Endothelial cell (in vitro differentiated cells): ENCODE measurements at places on chromosomes 2 and 18. TPM values are rescaled to one million over a fixed set of nuclear protein-coding genes. Genes with fewer than 3 reads are reported as not detected.

DNA sequence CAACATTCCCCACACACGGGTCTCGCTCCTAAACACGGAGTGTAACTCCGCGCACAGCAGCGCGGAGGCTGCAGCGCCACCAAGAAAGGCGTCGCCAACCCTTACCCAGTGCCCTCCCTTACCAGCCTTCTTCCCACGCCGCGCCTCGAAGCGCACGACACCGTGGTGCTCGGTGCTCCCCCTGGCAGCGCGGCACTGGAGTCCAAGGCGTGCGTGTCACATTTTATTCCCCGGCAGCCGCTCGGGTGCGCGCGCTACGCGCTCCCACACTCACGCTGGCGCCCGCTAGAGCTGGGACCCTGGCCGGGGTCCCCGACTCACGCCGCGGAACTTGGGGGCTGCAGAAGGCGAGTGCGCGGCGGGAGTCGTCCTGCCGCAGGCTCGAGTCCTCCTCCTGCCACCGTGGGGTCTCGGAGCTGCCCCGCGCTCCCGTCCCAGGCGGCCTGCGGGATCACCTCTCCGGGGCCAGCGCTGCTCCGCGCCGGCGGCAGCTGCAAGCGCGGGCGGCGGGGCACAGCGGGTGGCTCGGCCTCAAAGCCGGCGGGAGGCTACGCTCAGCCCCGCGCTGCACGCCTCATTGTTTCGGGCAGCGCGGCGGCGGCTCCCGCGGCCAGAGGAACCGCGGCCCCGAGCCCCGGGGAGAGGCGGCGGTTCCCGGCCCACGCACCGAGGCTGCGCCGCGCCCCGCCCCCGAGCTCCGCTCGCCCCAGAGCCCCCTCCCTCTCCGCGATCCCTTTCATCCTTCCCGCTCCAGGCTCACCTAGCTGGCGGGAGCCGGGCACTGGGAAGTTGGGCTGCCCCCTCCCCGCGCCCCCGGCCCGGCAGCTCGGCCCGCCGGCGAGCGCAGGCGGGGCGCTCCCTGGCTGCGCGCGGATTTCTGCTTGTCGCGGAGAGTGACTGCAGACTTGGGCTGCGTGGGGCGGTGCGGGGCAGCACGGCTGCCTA is at the start of gene ST6GAL2:
Gene ST6GAL2, minus strand, starts transcription at position 197 of the 945 bp plus-strand sequence. CDS start 42,190 bp downstream, outside the sequence.
- peak within 1 kb of the TSS; percentile 61 for H3K27ac ChIP-seq
- H3K4me3 ChIP-seq, result peak within 1 kb of the TSS; percentile 97
- no peaks in the 10 kb centered on the region for H3K36me3 ChIP-seq
- peaks cover 15% of the 10 kb centered on the region for H3K27me3 ChIP-seq

GRCh38 chr2:27379383-27379835 is 1.1 kb downstream of the ZNF513 start:
- peaks cover 17% of the 10 kb centered on the region for H3K4me1 ChIP-seq
- DNase-seq, result no peak
- H3K27me3 ChIP-seq, result peaks cover 21% of the 10 kb centered on the region

- DNase-seq, result no peak
- H3K27me3 ChIP-seq, result no peaks in the 10 kb centered on the region
- peaks cover 5% of the 10 kb centered on the region for H3K4me1 ChIP-seq
- no peaks in the 10 kb centered on the region for H3K36me3 ChIP-seq
Measured at GRCh38 chr2:78486565-78486964, 538.9 kb upstream of the REG3G start.

DNA sequence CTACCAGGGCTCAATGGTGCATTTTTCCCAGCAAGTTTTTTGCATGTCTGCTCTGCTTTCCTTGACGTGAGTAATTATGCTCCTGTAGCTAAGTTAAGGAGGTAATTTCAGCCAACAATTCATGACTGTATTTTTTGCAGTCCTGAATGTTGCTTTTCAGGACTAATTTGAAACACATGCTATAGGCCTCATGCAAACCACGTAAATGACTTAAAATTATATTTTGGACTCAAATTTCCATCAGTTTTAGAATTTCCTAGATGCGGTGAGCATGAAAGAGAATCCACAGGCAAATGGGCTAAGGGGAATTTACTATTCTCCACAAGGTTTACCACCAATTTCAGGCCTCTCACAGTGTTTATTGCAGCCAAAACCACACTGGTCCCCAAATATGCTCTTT is 589.9 kb upstream of the LRRTM1 start:
- no peak for DNase-seq
- no peak overlapping the region for H3K4me3 ChIP-seq
- H3K4me1 ChIP-seq, result no peaks in the 10 kb centered on the region
- no peak overlapping the region for H3K27ac ChIP-seq

DNA sequence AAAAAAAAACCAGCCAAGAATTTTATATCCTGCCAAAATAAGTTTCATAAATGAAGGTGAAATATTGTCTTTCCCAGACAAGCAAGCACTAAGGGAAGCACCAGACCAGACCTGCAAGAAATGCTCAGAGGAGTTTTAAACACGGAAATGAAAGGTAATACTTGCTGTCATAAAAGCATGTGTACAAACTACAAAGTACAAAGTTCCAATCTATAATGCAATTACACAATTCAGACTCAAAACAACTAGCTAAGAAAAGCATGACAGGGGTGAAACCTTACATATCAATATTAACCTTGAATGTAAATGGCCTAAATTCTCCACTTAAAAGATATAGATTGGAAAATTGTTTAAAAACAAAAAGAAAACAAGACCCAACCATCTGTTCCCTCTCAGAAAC is 45.0 kb upstream of the ASXL3 start:
- H3K27me3 ChIP-seq, result no peaks in the 10 kb centered on the region
- H3K27ac ChIP-seq, result no peak overlapping the region
- H3K4me1 ChIP-seq, result no peaks in the 10 kb centered on the region
- DNase-seq, result no peak

- H3K4me3 ChIP-seq, result no peak overlapping the region
- no peak for DNase-seq
- H3K4me1 ChIP-seq, result no peaks in the 10 kb centered on the region
- no peak overlapping the region for H3K27ac ChIP-seq
- no peaks in the 10 kb centered on the region for H3K36me3 ChIP-seq
Measured at GRCh38 chr2:176747506-176747905, 465.1 kb upstream of the HNRNPA3 start.

DNA sequence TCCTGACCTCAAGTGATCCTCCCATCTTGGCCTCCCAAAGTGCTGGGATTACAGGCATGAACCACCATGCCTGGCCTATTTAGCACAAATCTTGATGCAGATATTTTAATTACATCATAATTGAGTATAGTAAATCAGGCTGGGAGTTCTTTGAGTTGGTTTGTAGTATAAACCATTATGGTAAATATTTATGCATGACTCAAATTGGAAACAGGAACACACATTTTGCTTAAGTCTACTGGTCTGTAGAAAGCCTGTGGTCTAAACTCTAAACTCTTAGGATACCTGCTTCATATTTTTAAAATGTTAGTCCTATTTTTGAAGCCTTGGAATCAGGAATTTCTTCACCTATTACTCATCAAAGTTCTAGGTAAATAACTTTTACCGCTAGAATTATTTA is 16.8 kb downstream of the ASXL3 start:
- H3K4me3 ChIP-seq, result no peak overlapping the region
- H3K27ac ChIP-seq, result no peak overlapping the region
- H3K36me3 ChIP-seq, result no peaks in the 10 kb centered on the region
- H3K27me3 ChIP-seq, result no peaks in the 10 kb centered on the region
- DNase-seq, result no peak

DNA sequence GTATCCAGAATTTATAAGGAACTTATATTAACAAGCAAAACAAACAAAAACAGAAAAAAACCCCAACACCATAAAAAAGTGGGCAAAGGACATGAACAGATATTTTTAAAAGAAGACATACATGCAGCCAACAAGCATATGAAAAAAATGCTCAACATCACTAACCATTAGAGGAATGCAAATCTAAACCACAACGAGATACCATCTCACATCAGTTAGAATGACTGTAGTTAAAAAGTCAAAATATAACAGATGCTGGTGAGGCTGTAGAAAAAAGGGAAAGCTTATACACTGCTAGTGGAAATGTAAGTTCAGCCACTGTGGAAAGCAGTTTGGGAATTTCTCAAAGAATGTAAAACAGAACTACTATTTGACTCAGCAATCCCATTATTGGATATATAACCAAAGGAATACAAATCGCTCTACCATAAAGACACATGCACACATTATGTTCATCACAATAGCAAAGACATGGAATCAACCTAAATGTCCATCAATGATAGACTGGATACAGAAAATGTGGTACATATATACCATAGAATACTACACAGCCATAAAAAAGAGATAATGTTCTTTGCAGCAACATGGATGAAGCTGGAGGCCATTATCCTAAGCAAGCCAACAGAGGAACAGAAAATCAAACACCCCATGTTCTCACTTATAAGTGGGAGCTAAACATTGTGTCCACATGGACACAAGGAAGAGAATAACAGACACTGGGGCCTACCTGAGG is 25.3 kb downstream of the PREPL start:
- no peak overlapping the region for H3K4me3 ChIP-seq
- peaks cover 3% of the 10 kb centered on the region for H3K36me3 ChIP-seq
- H3K27me3 ChIP-seq, result no peaks in the 10 kb centered on the region

GRCh38 chr2:31660165-31660564 is 79.4 kb upstream of the SRD5A2 start:
- peaks cover 1% of the 10 kb centered on the region for H3K27me3 ChIP-seq
- H3K4me1 ChIP-seq, result no peaks in the 10 kb centered on the region
- no peaks in the 10 kb centered on the region for H3K36me3 ChIP-seq
- H3K27ac ChIP-seq, result no peak overlapping the region

- no peaks in the 10 kb centered on the region for H3K36me3 ChIP-seq
- peaks cover 2% of the 10 kb centered on the region for H3K27me3 ChIP-seq
- no peak for DNase-seq
- no peak overlapping the region for H3K4me3 ChIP-seq
- H3K27ac ChIP-seq, result peak overlapping the region; percentile 13
- H3K4me1 ChIP-seq, result no peaks in the 10 kb centered on the region
Measured at GRCh38 chr2:99552529-99552928, 62.7 kb upstream of the REV1 start.

DNA sequence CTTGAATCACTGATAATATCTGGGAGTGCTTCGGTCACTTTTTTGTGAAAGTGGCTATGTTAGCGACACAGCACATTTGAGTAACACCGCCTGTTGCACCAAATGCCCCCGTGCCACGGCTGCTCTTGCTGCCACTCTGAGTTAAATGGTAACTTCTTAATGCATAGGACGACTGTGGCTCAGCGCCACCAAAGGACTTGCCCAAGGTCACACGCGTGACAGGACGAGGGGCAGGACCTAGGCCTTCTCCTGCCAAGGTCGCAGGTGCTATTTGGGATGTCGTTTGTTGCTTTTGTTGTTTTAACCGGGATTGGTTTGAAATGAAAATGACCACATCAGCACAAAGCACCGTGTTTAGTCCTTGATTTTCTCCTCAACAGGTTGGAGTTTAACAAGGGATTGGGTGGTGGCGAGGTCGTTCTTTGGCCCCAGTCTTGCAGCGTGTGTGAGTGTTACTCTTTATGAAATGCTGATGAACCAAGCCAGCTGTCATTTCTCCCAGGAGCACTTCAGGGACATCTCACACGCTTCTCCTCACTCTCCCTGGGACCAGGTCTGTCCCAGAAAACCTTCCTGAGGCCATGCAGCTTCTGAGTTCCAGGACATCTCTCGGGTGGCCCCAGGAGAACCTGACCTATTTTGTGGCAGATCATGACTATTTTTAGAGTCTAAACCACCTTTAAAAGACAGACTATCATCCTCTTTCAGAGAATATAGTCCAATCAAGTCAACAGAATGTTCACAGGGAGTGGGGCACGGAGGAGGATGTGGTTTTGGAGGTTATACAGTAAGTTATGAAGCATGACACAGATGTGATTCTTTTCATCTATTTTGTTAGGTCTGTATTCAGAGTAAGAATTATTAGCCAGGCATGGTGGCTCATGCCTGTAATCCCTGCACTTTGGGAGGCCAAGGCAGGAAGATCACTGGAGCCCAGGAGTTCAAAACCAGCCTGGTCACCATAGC is 49.9 kb downstream of the MTCL1 start:
- no peaks in the 10 kb centered on the region for H3K27me3 ChIP-seq
- DNase-seq, result no peak
- H3K36me3 ChIP-seq, result no peaks in the 10 kb centered on the region
- H3K4me1 ChIP-seq, result no peaks in the 10 kb centered on the region

GRCh38 chr2:17441790-17442189 is 76.5 kb downstream of the RAD51AP2 start:
- H3K4me3 ChIP-seq, result no peak overlapping the region
- H3K4me1 ChIP-seq, result no peaks in the 10 kb centered on the region
- H3K27me3 ChIP-seq, result no peaks in the 10 kb centered on the region

DNA sequence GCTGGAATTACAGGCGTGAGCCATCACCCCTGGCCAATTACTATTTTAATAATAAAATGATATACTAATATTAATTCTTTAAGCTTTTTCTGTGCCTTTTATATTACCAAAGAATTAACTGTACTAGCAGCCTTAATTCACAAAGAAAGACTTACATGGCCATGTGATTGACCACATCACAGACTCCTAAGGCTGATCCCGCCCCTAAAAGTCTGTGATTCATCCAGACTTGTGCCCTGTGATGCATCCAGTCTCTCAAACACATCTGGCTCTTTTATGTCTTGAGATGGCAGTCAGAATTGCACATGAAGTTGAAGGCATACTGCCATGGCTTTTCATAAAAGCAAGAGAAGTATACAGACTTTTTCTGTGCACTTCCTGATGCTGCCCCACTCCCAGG is 91.7 kb downstream of the DTNA start:
- H3K4me3 ChIP-seq, result no peak overlapping the region
- H3K36me3 ChIP-seq, result no peaks in the 10 kb centered on the region
- no peaks in the 10 kb centered on the region for H3K27me3 ChIP-seq

DNA sequence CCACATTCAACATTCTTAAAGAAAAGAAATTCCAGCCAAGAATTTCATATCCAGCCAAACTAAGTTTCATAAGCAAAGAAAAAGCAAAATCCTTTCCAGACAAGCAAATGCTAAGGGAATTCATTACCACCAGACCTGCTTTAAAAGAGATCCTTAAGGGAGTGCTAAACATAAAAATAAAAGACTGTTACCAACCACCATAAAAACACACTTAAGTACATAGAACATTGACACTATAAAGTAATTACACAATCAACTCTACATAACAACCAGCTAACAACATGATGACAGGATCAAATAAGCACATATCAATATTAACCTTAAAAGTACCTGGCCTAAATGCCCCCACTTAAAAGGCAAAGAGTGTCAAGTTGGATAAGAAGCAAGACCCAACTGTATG is 153.5 kb downstream of the FTCDNL1 start:
- H3K27ac ChIP-seq, result no peak overlapping the region
- H3K27me3 ChIP-seq, result no peaks in the 10 kb centered on the region
- DNase-seq, result no peak
- no peak overlapping the region for H3K4me3 ChIP-seq
- H3K4me1 ChIP-seq, result no peaks in the 10 kb centered on the region
- H3K36me3 ChIP-seq, result no peaks in the 10 kb centered on the region

NGEF gene
- 1.4 TPM for total RNA-seq

ANO7 gene
- 16.1 TPM for total RNA-seq

ARHGAP15 gene
- not detected for total RNA-seq

DPP4 gene
- total RNA-seq, result 0.59 TPM

SMYD1 gene
- total RNA-seq, result not detected

ALS2 gene
- total RNA-seq, result 43.1 TPM

MAPK4 gene
- 0.21 TPM for total RNA-seq

RNF125 gene
- 5.2 TPM for total RNA-seq
